ENCODE measurements at places on chromosomes 7 and 10. TPM values are rescaled to one million over a fixed set of nuclear protein-coding genes. Genes with fewer than 3 reads are reported as not detected.
A peak's percentile ranks its signal among the peaks of the same experiment; 100 is the strongest.

GRCh38 chr7:25031007-25031406, 51.0 kb upstream of the OSBPL3 start:
- no peak for DNase-seq

- DNase-seq: no peak
Observed at GRCh38 chr7:8390262-8390626, 43.2 kb upstream of the NXPH1 start.

GRCh38 chr10:43262902-43263466, 3.9 kb downstream of the RASGEF1A start:
- peak; percentile 70 for DNase-seq

GRCh38 chr10:94138391-94138790, 144.7 kb downstream of the PLCE1 start:
- DNase-seq: no peak

Gene MYH16
- total RNA-seq: not detected

Gene SLC26A3
- not detected for total RNA-seq

Gene PRRT4
- total RNA-seq: 0.54 TPM
